ENCODE measurements at places on chromosomes 3 and 15.

GRCh38 chr3:2770451-2770850, 339.7 kb downstream of the IL5RA start:
- DNase-seq = no peak

DNA sequence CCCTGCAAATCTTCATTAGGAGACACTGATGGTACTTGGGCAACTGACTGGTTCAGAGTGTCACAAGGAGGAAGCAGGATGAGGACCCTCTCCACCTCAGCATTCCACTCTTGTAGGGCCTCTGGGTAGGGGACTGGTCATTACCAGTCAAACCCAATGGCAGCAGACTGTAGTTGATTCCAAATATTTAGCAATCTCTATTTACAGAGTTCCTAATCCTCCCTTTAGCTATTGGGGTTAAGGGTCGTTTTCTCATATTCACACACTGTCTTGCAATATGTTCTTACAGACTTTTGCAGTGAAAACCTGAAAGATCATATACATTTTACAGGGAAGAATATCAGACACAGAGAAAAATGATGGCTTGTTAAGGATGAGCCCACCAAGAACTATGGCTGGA, 397.7 kb downstream of the GAP43 start:
- DNase-seq = no peak

DNA sequence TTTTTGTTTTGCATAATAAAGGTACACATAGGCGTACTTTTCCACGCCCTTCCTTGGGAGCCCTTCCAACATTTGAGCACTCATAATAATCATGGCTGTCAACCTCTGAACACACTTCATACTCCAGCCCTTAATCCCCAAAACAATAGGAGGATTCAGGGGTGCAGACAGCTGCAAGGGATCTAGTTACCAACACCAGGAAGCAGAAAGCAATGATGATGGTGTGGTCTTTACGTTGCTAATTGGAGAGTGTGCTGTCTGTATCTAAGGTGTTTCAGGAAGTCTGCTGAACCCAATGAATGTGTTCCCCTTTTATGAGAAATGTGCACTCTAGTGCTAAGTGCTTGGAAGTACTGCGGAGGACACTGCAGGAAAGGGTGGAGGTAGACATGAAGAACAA, 60.3 kb upstream of the PDZRN3 start:
- no peak for DNase-seq

- DNase-seq = no peak
These were observed 33.6 kb downstream of the MOBP start for GRCh38 chr3:39501059-39501458.

GRCh38 chr3:153221748-153222162, 59.7 kb downstream of the RAP2B start:
- peak; percentile 51 for DNase-seq

DNA sequence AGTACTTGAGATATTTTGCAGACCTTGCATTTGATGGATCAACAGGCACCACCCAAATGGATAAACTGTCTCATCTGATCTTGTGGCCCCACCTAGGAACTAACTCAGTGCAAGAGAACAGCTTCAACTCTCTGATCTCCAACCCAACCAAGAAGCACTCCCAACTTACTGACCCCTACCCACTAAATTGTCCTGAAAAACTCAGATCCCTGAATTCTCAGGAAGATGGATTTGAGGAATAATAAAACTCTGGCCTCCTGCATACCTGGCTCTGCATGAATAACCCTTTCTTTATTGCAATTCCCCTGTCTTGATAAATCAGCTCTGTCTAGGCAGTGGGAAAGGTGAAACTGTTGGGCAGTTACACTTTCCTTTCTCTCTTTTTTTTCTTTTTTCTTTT, 247.9 kb downstream of the ZPLD1 start:
- no peak for DNase-seq

- DNase-seq = no peak
These were observed 2.6 kb downstream of the TNIK start for GRCh38 chr3:171457607-171458061.

- no peak for DNase-seq
These were observed 82.7 kb downstream of the ABHD5 start for GRCh38 chr3:43773273-43774094.

- no peak for DNase-seq
These were observed 376.4 kb upstream of the GBE1 start for GRCh38 chr3:82137861-82138260.

GRCh38 chr3:113441051-113441770, at the start of gene CFAP44:
Gene CFAP44 (minus strand): TSS chr3:113441493. CDS start chr3:113433664, 7,829 bp downstream.
- DNase-seq = peak; percentile 17

- DNase-seq = no peak
These were observed 769 bp downstream of the C2CD4A start for GRCh38 chr15:62067448-62068044.

DNA sequence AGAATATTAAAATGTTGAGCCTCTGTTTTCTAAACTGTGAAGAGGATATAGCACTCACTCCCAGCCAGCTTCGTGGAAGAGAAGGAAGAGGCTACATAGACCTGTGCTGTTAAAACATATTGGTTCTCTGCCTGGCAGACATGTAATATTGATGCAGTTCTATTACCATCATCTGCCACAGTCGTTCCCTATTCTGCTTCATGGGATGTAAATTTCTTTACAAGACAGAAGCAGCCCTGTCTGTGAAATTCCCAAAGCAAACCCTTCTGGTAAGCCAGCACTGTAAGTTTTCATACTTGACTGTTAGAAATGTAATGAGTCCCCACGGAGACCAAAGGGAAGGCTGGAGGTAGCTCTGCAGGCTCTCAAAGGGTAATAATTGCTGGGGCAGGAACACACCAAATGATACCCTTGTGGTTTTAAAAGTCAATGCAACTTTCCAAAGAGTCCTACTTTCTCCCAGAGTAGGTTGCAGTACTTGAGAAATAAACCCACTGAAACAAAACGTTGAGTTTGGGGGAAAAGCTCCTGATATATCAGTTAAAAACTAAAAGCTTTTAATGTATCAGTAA, 129.9 kb upstream of the HES1 start:
- DNase-seq = no peak

DNA sequence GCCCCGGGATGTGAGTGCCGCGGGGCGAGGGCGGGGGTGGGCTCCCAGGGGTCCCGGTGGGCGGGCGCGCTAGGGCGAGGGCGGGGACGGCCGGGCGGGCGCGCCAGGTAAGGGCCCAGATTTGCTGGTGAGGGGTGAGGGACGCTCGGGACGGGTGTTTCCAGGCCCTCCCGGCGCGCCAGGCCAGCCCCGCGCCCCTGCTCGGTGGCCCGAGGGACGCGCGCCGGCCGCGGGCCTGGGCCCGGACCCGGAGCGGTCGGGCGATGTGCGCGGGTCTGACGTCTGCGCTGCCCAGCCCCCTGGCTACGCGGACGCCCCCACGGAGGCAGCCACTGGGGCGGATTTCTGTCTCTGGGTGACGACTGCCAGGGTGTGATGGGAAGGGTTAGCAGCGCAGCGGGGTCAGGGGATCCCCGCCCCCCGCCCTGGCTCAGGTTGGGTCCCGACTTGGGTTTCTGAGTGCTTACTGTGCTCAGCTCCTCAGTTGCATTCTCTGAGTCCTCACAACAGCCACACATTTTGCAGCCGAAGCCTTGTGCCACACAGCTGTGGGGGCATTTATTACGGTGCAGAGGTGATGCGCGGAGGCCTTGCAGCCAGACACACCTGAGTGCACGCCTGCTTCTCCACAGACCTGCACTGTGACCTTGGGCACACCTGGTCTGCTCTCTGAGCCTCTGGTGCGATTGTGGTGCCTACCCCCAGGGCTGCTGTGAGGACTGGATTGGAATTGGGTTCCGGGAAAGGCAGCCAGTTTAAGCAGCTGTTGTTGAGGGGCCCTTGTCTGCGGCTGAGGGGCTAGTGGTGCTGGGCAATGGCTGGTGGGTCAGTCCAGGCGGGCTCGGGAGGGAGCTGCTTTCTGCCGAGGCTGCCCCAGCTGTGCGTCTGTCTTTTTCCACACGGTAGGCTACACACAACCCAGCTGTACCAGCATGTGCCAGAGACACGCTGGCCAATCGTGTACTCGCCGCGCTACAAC, 523 bp downstream of the HDAC11 start:
- DNase-seq = no peak

DNA sequence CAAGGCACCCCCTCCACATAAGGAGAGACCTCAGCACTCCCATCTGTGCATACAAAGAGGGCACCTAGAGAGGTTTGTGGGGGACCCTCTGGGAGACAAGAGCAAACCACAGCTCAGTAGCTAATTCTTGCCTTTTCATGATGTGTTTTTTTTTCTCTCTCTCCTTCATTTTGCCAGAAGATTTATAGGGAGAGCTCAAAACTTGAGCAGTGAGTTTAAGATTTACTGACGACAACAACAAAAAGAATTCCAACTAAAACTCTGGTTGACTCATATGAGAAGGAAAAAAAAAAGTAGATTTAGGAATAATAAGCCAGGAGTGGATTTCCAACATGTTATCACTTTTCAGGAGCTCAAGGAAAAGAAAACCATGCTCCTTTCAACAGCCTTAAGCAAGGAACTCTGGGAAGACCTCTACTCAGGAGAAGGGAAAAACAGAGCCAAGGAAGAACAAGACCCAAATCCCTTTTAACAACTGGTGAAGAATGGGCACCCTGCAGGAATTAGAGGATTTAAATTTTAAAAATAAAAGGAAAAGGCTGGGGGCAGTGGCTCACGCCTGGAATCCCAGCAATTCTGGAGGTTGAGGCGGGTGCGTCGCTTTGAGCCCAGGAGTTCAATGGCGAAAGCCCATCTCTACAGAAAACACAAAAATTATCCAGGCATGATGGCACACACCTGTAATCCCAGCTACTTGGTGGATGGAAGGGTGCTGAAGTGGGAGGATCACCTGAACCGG, 58.2 kb upstream of the RAD18 start:
- no peak for DNase-seq

- DNase-seq = no peak
These were observed 5.2 kb downstream of the HRH1 start for GRCh38 chr3:11159421-11159904.

GRCh38 chr3:105532251-105532650, 165.5 kb downstream of the ALCAM start:
- no peak for DNase-seq

DNA sequence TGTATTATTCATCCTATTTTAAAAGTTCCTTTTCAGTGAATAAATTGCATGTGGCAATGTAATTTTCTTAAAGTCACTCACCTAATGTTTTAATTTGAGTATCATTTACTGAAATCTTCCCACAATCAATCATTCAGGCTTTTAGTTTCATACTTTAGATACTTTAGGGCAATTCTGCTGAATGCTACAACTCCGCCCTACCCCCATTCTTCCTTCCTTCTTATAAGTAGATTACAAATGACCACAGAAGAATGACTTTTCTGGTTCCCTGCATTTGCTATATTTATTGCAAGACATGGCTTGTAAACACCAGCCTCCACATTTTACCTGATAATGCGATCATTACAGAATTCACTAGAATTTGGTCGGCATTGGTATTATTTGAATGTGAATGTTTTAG, 1061.9 kb downstream of the FHIT start:
- no peak for DNase-seq

DNA sequence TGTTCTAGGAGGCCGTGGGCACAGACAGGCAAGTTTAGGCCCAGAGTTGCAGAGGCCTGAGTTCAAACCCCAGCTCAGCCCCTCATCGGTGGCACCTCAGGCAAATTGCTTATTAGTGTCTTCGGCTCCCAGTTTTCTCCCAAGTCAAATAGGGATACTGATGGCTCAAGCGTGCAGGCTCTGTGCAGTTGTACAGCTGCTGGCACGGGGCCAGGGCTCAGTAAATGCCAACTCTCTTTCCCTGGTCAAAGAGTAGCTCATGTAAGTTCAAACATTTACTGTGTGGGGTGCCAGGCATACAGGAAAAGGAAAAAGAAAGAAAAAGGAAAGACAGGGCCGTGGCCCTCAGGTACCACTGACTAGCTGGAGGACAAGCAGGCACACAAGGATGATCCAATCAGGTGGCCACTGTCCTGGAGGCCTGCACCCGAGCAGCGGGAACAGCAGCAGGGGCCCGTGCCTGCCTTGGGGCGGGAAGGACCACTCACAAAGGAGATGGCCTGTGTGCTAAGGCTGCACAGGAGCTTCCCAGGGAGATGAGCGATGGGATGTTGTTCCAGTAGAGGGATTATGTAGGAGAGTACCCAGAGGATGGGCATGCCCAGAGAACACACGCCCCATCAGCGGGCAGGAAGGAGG, 70.8 kb downstream of the TBC1D2B start:
- no peak for DNase-seq

- no peak for DNase-seq
These were observed 400.8 kb upstream of the PROK2 start for GRCh38 chr3:72185549-72186399.

GRCh38 chr3:117919621-117920020, 1115.0 kb downstream of the IGSF11 start:
- no peak for DNase-seq

GRCh38 chr3:56919137-56919796, 117.5 kb upstream of the ARHGEF3 start:
- DNase-seq = no peak

GRCh38 chr3:161822291-161822690, 325.7 kb downstream of the OTOL1 start:
- no peak for DNase-seq

DNA sequence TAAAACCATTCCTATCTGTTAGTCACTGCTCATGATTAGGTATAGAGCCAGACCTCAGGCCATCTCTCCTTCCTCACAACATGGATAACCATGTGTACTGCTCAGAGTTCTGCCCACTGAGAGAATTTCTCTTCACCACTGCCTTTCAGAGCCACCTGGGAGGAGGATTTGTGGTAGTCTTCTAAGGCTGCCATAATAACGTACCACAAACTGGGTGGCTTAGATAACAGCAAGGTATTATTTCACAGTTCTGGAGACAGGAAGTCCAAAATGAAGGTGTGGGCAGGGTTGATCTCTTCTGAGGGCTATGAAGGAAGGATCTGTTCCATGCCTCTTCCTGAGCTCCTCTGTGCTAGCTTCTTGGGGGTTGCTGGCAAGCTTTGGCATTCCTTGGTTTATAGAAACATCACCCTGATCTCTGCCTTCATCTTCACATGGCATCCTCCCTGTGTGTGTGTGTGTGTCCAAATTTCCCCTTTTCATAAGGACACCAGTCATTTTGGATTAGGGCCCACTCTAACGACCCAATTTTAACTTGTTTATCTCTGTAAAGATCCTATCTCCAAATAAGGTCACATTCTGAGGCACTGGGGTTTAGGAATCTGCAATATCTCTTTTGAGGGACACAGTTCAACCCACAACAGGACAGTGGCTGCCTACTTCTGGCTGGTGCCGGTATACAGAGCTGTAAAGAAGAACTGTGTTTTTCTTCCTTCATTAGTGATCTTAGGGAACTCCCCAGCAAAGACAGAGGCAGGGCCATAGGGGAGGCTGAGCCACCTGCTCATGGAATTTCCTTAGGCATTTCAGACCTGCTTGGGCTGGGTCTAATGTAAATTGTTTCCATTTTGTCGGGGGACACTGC, 42.1 kb upstream of the NOX5 start:
- no peak for DNase-seq

- DNase-seq = no peak
These were observed 148 bp downstream of the RBMS3 start for GRCh38 chr3:29281094-29281343.

- no peak for DNase-seq
These were observed 637.7 kb upstream of the TBL1XR1 start for GRCh38 chr3:177835008-177835407.

DNA sequence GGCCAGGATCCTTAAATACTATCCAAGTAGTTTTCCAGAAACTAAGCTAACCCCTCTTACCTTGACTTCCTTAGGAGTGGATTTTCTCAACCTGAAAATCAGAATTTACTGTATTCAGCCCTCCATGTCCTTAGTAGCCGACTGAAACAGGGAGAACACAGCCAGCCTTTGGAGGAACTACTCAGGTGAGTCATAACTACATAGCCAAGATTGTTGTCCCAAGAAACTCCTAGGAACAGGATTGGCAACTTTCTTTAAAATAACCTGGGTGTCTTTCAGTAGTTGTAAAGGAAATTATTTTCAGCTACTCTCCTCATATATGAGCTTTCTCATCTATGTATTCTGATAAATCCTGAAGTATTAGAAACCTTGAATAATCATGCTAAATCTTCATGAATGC, 22.3 kb downstream of the FANCD2OS start:
- no peak for DNase-seq

Measured in stimulated activated CD8-positive, alpha-beta memory T cell treated with anti-CD3 and anti-CD28 coated beads, Interleukin-7, amount 100 ng/mL, for 1 hour (primary cell).